Activated naive CD8-positive, alpha-beta T cell treated with anti-CD3 and anti-CD28 coated beads, Interleukin-2, amount 10 ng/mL, durations not matched to agents 7 days and 5 days (primary cell): ENCODE measurements at places on chromosomes 3 and 15. TPM values are rescaled to one million over a fixed set of nuclear protein-coding genes. Genes with fewer than 3 reads are reported as not detected.
A peak's percentile ranks its signal among the peaks of the same experiment; 100 is the strongest.

Gene MYO1E
- 79.1 TPM for total RNA-seq

GRCh38 chr15:92938387-92938786 lies 38.3 kb downstream of the CHD2 start:
- no peak for DNase-seq

DNA sequence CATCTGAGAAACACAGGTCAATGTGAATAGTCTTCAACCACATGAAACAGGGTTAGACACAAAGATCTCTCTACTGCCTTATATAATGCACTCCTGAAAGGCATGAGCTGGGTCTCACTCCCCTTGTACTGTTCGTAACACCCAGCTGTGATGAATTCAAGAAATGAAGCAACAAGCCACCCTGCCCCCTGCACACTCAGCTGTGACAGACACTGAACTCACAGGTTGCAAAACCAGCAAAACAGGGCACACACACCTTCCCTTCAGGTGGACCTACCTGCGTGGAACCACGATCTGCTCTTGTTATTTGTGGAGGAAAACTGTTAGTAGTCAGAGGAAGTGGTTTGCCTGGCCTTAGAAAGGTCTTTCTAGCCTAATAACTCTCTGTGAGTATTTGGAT lies 64.5 kb downstream of the CERS3 start:
- DNase-seq = no peak

GRCh38 chr3:122391681-122392446 lies 7.9 kb downstream of the FAM162A start:
- DNase-seq = no peak

Gene GJD2
- total RNA-seq = not detected

DNA sequence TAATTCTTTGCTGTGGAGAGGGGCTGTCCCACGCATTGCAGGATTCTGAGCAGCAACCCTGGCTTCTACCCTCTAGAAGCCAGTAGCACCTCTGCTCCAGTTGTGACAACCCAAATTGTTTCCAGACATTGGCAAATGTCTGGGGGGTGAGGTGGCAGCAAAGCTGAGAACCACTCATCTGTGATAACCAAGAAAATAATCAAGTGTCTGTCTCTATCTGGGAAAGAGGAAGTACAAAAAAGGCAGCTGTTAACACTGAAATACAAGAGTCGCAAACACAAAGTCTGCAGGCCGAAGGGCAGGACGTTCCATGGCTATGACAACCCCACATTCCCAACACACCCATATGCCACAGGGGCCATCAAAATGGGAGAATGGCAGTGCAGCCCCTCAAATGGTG lies 42.2 kb upstream of the GNB5 start:
- no peak for DNase-seq

Gene LRTM1
- total RNA-seq = not detected

DNA sequence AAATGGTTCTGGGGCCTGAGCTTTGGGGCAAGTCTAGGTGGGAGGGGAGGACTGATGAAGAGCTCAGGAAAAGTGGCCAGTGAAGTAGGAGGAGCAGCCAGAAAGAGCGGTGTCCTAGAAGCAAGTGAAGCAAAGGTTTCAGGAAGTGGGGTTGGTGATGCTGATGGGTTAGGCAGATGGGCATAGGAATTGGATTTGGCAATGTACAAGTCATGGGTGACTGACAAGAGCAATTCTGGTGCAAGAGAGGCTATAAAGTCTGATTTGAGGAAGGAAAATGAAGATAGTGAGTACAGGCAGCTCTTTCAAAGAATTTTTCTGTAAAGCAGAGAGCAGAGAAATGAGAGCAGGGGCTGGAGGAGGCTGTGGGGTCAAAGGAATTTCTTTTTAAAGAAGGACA lies 19.7 kb downstream of the ALPK3 start:
- DNase-seq = no peak

Gene CAMK1
- total RNA-seq = 26.9 TPM

GRCh38 chr15:37059086-37059485 lies 41.3 kb downstream of the MEIS2 start:
- DNase-seq = no peak

DNA sequence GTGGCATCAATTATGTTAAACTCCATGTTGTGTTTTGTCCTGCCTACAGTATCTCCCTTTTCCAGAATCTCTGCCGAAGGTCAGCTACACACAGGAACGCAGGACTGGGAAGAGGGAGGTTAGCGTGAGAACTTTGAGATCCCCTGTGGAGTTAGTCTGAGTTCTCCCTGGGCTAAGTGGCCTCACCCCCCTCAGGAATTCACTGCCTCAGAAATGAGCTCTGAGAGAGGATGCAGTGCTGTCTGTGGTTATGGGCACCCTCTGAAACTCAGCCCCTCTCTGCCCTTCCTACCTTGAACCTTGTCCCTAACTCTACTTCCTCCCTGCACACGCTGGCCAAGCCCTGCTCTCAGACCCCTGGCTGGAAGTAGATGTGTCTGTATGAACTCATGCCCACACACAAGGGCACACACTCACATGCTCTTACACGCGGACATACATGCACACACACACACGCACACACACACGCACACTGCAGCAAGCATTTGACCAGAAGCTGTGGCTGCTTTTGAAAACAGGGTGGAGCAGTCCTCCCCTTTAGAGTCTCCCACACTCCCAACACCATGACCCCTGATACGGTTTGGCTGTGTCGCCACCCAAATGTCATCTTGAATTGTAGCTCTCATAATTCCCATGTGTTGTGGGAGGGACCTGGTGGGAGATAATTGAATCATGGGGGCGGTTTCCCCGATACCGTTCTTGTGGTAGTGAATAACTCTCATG lies 5.3 kb upstream of the VIPR1 start:
- DNase-seq = peak; percentile 20

Gene CLRN1
- total RNA-seq = not detected

Gene CACNA1D
- total RNA-seq = not detected

DNA sequence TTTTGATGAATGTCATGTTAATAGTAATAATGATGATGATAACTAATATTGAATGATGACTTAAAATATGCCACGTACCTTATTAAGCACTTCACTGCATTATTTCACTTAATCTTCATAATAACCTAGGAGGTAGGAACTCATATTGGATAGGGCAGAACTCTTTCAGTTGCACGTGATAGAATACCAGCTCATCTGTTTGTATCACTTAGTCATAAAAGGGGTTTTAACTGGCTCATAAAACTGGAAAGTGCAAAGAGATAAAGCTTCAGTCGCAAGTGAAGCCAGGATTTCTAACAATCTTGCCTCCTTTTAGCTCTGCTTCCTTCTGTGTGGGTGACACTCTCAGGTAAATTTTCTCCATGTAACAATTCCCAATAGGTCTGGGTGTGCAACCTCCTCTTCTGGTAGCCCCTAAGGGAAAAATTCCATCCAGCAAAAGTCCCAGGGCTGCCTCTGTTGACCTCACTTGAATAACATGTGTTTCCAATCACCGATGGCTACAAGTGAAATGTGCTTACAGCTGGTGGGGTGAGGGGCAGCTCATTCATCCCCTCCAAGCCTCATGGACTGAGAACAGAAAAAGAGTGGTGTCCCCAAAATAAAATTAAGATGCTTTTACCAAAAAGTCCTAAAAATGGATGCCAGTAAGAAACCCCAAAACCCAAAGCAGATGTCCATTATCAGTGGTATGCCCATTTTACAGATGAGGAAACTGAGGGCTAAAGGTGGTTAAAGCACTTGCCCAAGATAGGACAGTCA lies 9.3 kb downstream of the GXYLT2 start:
- DNase-seq = no peak

DNA sequence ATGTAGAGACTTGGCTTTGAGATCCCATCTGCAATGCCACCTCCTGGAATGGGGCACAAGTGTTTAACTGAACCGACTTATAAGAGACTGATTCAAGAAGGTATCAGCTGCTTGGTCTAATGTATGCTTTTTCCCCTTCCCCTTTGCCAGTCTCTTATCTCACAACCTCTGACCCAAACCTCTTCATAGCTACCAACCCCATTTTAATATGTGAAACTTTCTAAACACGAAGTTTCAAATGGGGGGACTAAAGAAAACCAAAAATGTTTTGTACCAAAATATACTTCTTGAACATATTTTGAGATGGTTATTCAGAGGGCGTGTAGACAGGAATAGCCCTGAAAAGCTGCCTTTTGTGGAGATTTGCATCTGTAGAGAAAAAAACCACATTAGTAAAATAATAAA lies 73.1 kb downstream of the OXSM start:
- no peak for DNase-seq

DNA sequence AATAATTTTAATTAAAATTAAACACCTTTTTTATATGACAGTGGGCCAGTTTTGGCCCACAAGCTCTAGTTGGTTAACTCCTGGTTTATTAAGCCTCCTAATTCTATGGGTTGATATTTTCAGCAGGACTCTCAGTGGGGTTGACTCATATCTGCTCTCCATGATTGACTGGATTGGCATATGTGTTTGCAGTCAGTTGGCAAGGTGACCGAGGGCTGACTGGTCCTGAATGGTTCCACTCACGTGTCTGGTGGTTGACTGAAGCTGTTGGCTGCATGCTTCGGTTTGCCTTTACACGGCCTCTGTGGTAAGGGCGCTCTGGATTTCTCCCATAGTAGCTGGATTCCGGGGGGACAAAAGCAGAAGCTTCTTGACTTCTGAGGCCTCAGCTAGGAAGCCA lies 65.3 kb upstream of the ZNF280D start:
- DNase-seq = no peak

DNA sequence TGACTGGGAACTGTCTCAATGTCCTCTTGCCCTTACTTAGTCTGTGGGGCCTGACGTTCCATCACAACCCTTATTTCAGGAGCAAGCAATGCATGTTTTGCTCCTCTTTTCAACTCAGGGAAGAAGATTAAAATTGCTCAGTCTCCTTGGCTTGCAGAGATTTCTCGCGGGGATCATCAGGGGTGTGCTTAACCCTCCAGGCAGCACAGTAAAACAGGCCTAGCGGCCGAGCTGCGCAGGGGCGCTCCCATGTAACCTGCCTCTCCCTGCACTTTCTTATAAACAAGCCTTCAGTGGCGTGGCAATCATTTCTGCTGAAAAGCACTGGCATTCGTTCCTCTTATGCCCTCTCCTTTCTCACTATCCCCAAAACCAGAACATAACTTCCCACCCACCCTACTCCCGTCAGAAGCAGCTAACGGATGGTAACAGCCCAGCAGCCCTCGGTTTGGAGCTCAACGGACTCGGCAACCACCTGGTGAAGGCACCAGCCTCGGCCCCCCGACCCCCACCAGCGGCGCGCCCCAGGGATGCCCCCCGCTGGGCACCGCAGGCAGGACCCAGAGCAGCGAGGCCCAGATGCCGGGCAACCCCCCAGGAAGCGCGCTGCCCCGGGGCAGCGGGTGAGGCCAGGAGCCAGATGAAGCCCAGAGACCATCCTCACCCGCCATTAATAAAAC lies 1.1 kb downstream of the MCF2L2 start:
- no peak for DNase-seq

DNA sequence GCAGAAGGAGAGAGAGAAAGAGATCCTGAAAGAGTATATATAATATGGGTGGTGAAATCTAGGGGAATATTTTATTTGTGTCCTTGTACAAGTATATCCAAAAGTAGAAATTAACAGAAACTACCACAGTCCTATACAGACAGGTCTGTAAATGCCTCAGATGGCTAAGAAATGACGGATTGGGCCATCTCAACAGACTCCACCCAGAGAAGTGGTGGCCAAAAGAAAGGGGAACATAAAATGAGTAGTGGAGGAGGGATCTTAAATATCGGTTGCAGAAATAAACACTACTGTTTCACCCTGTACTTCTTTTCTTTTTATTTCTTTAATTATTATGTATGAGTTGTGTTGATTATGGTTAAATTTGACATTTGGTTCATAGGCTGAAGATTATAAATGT lies 47.7 kb downstream of the CCR3 start:
- DNase-seq = no peak

Gene SEC22A
- total RNA-seq = 13.3 TPM

GRCh38 chr15:64749999-64750657 lies 25.3 kb downstream of the RBPMS2 start:
- no peak for DNase-seq

DNA sequence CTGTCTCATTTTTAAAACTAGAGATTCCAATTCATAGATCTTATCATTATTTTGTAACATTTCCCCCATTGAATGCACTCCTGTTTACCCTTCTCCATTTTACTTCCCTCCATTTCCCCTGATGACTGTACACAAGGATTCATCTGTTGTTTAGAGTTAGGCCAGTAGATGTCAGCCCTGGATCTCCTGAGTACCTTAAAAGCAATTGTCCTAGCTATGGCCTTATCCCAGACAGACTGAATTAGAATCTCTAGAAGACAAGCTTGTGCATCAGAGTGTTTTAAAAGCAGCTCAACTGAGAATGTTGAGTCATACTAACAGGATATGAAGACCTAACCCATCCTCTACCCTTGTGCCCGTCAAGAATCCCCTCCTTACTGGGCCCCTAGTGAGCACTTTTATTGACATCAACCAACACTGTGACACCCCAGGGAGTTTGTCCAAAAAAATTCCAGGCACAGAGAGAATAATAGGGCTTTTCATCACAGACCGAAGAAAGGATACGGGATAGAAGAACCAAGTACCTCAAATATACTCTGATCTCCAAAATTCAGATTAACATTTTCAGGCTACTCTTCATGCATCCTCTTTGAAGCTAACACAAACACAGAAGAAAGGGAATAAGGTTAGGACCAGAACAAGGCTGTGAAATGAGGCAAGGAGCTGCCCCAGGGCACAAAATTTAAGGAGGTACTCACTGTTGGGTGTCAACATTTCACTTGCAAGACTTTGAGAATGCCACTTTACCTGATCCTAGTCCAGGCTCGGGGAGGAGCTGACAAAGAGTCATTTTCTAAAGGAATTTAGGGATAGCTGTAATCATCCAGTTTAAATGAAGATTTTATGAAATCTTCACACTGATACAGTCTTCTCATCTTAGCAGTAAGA lies 17.1 kb downstream of the ZBED2 start:
- no peak for DNase-seq

- peak; percentile 65 for DNase-seq
Observed at GRCh38 chr3:42539871-42540714, 37.6 kb downstream of the VIPR1 start.

DNA sequence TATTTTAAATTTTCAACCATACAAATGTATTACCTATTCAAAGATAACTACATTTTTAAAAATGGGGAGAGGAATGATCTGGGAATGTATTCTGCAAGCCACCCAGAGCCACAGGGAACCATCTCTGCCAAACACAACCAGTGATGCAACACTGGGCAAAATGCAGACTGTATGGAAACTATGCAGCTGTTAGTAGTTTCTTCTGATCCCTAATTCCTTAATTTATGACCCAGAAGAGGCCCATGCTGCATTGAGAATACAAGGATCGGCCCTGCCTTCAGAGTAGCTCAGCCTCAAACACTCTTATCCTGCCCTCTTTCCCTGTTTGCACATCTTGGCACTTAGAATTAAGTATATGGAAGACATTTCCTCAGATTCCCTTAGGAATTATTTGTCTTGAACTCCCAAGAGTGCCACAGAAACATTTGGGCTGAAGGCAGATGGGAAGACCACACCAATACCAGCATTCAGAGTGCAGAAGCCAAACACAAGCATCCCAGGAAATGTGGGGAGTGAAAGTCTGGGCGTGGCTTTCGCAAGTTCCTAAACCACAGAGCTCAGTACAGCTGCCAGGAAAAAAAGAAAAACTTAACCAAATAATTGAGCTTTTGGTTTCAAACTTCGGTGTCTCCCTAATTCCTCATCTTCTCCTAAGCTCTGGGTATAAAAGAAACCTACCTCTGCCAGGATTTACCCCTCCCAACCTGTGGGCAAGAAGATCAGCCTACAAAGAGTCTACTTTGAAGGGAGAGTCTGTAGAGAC lies 5.3 kb downstream of the SNUPN start:
- no peak for DNase-seq

GRCh38 chr3:158743664-158744566 lies 11.7 kb upstream of the RARRES1 start:
- no peak for DNase-seq

GRCh38 chr3:100073714-100074307 lies 40.5 kb downstream of the FILIP1L start:
- peak; percentile 43 for DNase-seq

Gene FEZF2
- total RNA-seq = not detected
